ENCODE measurements at places on chromosomes 6 and 20. TPM values are rescaled to one million over a fixed set of nuclear protein-coding genes. Genes with fewer than 3 reads are reported as not detected.

DNA sequence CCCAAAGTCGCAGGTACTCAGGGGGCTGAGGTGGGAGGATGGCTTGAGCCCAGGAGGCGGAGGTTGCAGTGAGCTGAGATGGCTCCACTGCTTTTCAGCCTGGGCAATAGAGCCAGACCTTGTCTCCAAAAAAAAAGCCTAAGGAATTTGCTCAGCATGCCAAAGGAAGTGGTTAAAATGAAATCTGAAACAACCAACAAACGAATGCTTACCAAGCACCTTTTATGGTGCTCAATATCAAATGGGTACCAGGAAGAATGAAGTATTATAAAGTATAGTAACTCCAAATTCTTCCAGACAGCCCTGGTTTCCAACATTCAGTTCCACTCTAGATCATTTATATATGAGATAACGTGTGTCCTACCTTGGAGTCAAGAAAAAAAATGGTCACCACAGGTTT is 14.0 kb downstream of the GMDS start:
- no peaks in the 10 kb centered on the region for H3K27me3 ChIP-seq
- no peak for DNase-seq
- H3K4me3 ChIP-seq, result no peak overlapping the region
- peaks cover 4% of the 10 kb centered on the region for H3K4me1 ChIP-seq

SMIM26 gene
- 35.7 TPM for total RNA-seq

DNA sequence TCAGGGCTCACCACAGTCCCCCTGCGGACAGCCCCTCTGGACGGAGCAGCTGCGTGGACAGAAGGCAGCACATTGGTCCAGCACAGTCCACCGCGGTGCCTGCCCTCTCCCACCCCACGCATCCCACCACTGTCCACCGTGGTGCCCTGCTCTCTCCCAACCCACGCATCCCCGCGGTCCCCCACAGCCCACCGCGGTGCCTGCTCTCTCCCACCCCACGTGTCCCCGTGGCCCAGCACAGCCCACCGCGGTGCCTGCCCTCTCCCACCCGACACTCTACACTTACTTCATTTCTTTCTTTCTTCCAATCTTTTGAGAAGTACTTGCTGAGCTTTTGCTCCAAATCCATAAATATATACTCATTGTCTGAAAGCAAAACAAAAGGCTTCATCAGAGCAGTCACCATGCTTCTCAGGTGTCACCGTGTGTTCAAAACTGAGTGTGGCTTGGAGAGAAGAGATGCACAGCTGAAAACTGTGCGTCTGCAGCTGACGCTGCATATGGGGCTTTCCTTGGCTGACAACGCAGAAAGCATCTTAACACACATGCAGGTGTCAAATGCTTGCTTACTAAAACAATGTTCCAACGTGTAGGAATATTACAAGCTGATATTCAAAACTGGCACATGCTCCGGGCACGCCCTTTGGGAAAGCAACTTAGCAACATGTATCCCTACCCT is 11.8 kb downstream of the FRMD1 start:
- H3K4me1 ChIP-seq, result no peaks in the 10 kb centered on the region
- H3K36me3 ChIP-seq, result peaks cover 5% of the 10 kb centered on the region
- H3K27ac ChIP-seq, result no peak overlapping the region
- H3K4me3 ChIP-seq, result no peak overlapping the region

GRCh38 chr6:135411339-135411738 is 86.2 kb downstream of the AHI1 start:
- no peaks in the 10 kb centered on the region for H3K27me3 ChIP-seq
- no peaks in the 10 kb centered on the region for H3K36me3 ChIP-seq

DNA sequence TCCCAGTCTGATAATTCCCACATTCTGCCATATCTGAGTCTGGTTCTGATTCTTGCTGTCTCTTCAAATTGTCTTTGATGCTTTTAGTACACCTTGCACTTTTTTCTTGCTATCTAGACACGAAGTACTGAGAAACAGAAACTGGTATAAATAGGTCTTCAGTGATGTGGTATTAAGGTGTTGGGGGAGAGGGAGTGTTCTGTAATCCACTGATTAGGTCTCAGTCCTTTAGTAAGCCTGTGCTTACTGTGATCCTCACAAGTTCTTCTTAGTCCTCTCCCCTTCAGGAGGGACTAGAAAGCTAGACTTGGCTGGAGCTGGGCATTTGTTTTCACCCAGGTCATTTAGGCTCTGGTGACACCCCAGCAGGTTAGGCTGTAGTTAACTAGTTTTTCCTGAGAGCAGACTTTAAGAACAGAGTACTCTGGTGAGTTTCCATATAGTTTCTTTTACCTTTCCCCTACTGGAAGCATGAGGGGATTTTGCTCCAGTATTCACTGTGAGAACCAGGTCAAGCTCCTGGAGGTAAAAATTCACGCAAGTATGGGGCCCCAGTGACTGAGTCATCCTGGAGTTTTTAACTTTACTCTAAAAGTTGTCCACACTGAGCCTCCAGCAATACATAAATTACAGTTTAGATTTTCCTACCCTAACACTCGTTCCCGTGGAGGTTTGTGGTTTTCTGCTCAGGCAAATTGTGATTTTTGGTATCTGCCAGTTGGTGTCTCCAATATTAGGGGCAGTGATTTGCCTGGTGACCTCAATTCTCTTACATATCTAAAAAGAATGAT is 154.6 kb downstream of the CDKAL1 start:
- H3K36me3 ChIP-seq, result no peaks in the 10 kb centered on the region
- H3K27ac ChIP-seq, result peak overlapping the region; percentile 87
- H3K4me3 ChIP-seq, result peak overlapping the region; percentile 56
- peaks cover 6% of the 10 kb centered on the region for H3K27me3 ChIP-seq
- H3K4me1 ChIP-seq, result peaks cover 39% of the 10 kb centered on the region

GHRH gene
- not detected for total RNA-seq

DNMT3B gene
- 29.0 TPM for total RNA-seq

CDKAL1 gene
- 24.8 TPM for total RNA-seq

DNA sequence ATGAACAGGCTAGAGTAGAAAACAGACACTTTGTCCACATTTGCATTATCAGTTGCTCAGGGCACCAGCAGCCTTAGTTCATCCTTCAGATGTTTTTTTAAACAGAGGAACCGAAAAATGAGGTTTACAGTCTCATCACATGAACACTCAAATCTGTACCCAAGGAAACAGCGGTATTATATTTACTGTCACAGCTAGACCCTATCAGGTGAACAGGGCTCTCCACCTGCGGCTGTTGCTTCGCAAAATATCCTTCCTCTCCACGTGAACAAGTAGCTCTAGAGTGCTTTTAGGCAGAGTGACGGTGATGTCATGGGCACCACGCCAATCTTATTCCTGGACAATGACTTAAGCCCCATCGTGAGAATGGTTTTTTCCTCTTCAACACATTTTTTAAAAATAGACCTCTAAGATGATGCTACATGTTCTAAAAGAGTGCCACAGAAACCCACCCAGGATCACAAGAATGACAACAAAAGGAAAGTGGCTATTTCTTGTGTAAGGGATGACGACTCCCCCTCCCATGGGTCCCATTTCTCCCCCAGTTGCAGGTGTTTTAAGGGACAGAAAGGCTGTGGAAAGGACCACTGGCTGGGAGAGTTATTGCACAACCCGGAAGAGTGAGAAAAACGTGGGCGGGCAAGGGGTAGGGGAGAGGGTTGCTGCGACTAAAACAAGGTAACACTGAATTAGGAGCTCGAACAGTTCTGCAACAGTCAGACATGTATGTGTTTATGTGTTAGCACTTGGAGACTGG is 77.7 kb downstream of the EFHC1 start:
- no peaks in the 10 kb centered on the region for H3K36me3 ChIP-seq
- H3K4me1 ChIP-seq, result peaks cover 3% of the 10 kb centered on the region
- no peak for DNase-seq

PCK1 gene
- total RNA-seq, result not detected
